Hematopoietic multipotent progenitor cell treated with erythropoietin and hydrocortisone succinate and interleukin-3 and kit ligand, for 6 days (in vitro differentiated cells): ENCODE measurements at places on chromosomes 2 and 18.

- no peak for DNase-seq
These were observed 139.9 kb upstream of the DNMT3A start for GRCh38 chr2:25481381-25482300.

GRCh38 chr18:9417073-9417851 is 58.1 kb upstream of the RALBP1 start:
- no peak for DNase-seq

- DNase-seq: no peak
These were observed 89.8 kb upstream of the ACKR3 start for GRCh38 chr2:236479814-236480213.

DNA sequence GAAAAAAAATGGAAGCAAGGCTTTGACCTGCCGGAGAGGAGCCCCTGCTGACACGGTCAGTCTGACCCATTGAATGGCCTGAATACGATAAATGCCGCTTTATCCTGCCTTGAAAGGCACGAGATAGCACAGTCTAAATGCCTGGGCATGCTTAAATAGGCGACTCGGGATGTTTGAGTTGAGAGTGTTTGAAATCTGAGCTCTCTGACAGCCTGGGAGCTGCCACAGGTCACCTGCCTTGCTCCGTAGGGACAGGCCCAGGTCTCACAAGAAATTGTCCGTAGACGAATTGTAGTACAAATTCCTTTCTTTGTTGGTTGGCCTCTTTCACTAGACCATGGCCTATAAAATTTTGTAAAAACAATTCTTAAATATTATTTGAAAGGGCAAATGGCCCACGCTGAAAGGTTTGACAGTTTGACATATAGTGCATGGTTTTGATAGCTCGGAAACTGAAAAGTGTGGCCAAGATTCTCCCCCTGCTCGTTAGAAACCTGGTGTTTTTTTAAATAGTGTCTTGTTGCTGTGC is 72.8 kb downstream of the MEIS1 start:
- DNase-seq: no peak

- DNase-seq: no peak
These were observed 133.6 kb upstream of the APCDD1 start for GRCh38 chr18:10320791-10321190.

DNA sequence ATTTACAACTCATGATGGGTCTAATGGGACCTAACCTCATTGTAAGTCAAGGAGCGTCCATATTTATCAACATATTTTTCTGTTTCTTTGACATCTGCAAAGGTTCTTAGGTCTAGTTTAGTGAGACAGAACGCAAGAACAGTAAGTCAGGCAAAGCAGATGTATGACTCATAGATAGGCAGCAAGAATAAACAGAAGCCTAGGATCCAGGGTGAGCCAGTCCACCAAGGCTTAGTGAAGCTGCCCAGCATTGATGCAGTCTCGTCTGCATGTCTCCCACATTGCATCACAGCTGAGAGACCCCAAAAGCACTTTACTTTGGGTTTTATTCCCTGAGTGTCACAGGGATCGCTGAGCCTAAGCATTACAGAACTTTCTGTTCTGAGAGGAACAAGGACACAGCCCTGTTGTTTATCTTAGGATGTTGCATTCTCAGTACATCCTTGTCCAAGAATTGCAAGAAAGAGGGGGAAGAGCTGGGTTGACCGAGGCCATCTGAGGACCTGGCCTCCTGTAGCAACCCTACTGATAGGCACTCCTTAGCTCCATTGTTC is 29.6 kb upstream of the TMEM177 start:
- DNase-seq: no peak

GRCh38 chr18:76188097-76188496 is 306.9 kb downstream of the ZNF516 start:
- DNase-seq: no peak

DNA sequence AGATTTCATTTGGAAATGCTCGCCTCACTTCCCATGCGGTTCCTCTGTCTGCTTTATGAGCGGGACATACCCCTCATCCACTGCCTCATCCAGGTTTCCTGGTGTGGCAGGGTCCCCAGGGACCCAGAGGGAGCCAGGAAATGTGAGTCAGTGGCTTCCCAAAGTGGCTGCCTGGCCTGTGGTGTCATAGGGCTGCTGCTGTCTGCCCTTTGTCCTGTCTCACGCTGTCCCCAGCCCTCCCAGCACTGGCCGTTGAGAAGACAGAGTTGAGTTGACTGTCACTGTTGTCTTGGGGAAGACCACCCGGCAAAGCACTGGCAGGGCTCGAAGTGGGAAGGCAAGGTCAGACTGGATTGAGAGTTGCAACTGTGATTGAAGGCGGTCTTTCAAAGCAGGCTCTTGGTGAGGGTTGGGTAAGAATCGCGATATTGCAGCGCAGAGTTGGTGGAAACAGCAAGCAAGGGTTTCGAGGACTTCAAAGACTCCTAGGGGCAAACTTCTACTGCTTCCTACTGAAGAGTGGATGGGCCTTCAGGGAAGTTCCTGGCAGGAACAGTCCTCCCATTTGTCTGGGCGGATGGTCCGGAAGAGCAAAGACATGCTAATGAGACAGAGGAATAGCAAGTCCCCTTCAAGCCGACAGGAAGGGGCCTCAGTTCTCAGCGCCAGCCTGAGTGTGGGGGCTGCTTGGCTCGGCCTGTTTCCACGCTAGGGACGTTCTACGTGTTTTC is 33.9 kb downstream of the RAB31 start:
- no peak for DNase-seq

DNA sequence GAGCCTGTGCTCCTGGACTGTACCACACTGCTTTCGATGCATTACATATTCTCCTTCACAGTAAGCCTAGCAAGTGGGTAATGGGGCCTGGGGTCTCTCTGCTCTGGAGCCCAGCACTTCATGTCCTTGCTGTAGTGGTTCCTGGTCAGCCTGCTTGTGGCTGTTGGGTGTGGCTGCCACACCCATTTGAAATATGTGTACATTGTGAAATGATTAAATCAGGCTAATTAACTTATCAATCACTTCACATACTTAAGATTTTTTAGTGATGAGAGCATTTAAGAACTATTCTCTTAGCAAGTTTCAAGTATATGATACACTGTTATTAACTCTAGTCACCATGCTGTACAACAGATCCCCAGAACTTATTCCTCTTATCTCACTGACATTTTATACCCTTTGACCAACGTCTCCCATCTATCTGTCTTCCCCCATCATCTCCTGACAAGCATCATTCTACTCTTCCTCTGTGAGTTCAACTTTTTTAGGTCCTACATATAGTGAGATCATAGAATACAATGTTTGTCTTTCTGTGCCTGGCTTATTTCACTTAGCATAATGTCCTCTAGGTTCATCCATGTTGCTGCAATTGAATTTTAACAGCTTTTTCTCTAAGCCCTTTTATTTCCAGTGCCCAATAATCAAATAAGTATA is 92.1 kb downstream of the LYPD6 start:
- DNase-seq: no peak

- no peak for DNase-seq
These were observed 110.6 kb downstream of the NRP2 start for GRCh38 chr2:205792908-205793307.

DNA sequence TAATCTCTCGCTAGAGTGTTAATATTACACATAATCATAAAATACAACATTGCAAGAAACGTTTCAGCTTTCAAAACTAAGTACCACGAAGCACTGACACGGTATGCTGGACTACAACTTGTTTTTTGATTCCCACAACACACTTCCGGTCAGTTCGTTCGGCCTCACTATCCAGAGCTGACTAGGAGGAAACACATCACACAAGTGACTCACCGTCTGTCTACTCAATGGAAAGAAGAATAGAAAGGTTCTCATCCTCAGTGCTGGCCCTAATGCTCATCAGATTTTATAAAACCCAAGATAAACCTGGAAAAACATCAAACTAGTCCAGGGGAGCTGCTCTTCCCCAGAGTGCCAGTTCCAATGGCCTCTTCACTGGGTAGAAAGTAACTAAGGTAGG is 42.9 kb downstream of the ZNF385B start:
- no peak for DNase-seq
